Left hindlimb (tissue), 1 donor: ENCODE measurements at places on chromosomes 5 and 9.
A peak's percentile ranks its signal among the peaks of the same experiment; 100 is the strongest.

- no peak for DNase-seq
Measured at GRCh38 chr5:126732716-126733115, 44.2 kb upstream of the LMNB1 start.

DNA sequence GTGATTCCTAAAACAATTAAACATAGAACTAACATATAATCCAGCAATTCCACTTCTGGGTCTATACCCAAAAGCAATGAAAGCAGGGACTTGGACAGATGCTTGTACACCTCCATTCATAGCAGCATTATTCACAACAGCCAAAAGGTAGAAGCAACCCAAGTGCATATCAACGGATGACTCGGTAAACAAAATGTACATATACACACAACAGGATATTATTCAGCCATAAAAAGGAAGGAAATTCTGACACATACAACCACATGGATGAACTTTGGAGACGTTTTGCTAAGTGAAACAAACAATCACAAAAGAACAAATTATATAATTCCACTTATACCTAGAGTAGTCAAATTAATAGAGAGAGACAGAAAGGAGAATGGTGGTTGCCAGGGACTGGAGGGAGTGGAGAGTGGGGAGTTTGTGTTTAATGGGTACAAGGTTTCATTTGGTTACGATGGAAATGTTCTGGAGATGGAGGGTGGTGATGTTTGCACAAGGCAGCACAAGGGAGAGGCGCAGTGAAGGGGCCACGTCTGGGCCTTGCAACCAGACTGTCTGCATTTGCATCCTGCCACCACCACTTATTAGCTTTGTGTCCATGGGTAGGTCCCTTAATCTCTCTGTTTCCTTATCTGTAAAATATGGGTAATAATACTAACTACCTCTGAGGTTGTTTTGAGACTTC is 36.3 kb upstream of the RLN1 start:
- no peak for DNase-seq

DNA sequence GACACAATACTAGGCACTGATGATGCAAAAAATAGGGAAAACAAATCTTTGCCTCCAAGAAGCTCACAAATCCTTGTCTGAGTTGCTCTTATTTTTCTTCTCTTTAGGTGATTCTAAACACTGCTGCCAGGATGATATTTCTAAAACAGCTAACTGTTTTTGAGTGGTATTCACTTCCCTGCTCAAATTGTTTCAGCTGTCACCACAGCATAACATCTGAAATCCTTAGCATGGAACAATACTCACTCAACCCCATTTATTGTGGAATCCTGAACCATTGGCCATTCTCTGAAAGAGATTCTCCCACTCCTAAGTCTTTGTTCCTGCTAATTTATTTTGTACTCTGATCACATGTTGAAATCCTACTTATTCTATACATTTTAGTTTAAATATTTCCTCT is 4.8 kb upstream of the SHOC1 start:
- no peak for DNase-seq

DNA sequence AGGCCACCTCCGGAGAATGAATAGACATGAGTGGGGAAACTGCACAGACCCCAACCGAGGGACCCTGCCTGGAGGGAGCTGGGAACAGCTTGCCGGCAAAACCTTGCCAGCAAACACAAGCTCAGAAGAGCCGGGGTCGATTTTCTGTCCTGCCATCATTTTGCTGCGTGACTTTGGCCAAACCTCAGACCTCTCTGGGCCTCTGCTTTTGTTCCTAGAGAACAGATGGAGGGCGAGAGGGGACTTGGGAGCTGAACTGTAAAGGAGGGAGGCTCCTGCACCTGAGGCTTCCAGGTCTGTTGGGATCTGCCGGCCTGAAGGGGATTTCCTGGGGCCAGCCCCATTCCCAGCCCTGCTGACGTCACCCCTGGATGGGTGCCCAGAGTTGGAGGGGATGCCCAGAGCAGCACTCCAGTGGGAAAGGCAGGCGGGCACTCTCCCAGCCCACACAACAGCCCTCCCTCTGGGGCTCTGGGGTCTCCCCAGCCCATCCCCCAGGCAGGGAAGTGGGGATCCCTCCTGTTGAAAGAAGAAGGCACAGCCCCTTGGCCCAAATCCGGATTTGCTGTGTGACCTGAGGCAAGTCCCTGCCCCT is 40.4 kb upstream of the SYNPO start:
- DNase-seq: peak; percentile 88

DNA sequence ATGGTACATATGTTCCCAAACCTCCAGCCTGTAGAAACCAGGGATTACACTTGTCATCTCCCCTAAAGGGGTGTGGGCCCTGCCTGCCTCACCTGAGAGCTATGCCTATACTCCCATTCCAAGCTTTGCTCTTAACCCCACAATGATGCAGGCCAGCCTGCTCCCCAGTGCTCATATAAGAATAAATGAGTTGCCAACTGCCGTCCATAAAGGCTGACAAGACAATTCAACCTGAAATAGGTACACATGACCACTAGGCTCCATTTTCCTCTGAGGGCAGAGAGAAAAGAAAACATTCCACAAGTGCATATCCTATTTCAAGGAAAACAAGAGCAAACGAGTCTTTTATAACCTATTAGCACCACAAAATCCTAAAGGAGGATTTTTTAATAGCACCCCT is 28.4 kb downstream of the SKP1 start:
- DNase-seq: no peak
